ENCODE measurements at places on chromosomes 11 and 22.

DNA sequence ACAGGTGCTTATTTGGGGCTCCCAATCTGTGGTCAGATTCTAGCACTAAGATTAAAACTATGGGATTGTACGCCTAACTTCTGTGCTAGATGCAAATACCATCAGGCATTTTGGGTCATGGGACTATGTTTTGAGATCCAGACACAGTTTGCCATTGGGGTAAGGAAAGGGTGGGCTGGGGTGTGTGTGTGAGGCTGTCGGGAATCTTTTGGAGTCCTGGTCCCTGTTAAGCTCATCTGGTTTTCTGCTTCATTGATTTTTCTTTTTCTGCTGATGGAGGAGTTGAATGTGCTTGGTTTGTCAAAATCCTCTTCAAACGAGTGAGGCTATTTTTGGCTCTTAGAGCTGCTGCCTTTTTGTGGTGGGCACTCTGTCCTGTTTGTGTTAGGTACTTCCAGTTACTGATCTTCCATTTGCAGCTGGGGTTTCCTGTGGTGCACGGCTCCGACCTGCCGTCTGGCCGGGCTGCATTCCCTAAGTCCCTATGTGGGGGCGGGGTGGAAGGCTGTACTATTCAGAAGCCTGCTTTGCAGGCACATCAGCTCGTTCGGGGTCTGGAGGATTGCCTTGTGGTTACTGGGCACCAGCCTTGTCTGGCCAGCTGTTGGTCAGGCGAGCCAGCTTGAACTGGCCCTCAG, 2.9 kb downstream of the BCR start:
- DNase-seq: peak; percentile 46

- no peak for DNase-seq
These were observed 11.2 kb upstream of the MIAT start for GRCh38 chr22:26646158-26646557.

- peak; percentile 13 for DNase-seq
These were observed 60.7 kb downstream of the TTC17 start for GRCh38 chr11:43419460-43419859.

- DNase-seq: no peak
These were observed 130.6 kb downstream of the WNT11 start for GRCh38 chr11:76075716-76076115.

GRCh38 chr11:23311986-23312940, 452.0 kb upstream of the CCDC179 start:
- DNase-seq: no peak

DNA sequence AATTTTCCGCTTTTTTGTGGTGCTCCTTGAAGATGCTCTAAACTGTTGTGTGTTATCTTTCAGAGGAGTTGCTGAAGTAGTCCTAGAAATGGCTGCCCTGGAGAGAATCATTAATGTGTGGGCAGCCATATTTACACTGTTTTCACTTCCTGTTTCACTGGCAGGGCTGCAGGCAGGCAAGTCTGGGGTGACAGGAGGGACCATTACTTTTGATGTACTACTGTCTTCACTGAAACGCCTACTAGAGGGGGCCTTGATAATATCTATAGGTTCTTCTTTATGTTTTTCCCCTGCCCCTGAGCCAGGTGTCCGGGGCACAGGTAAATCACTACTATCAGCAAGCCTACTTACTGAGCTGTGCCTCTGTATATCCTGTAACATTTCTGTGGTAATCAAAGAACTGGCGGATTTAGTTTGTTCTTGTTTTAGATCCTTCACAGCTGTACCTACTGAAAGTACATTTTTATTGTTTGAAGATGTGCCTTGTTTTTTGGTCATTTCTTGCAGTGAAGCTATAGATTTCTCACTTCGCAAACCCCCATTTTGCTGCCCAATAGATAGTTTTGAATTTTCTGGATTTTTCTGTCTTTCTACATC, 39.7 kb downstream of the ACAT1 start:
- DNase-seq: no peak

- DNase-seq: peak; percentile 59
These were observed 75.4 kb downstream of the GAB4 start for GRCh38 chr22:16932577-16932976.

DNA sequence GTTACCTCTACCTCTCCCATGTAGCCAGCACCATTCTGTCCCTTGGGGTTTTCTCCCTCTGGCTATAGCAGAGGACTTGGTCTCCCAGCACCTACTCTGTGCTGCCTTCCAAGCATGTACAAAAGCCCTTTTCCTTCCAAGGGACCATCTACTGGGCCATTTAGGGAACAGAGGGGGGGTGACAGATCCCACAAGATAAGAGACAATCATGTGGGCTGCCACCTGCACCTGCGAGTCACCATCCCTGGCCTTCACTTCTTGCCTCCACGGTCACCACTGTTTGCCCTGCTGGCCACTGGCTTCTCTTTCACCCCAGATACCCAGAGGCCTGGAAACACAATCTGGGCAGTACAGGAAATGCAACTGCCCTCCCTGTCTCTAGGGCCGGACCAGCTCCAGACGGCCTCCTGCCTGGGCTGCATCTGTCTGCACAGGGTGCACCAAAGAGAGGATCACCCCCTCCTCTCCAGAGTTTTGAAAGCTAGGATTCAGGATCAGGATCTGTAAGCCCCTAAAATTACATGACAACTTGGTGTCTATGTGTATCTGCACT, 160.8 kb upstream of the NECTIN1 start:
- DNase-seq: no peak

GRCh38 chr11:111456086-111456858, 55.9 kb downstream of the BTG4 start:
- DNase-seq: no peak

- no peak for DNase-seq
These were observed 1.1 kb upstream of the LBHD1 start for GRCh38 chr11:62673196-62673525.

DNA sequence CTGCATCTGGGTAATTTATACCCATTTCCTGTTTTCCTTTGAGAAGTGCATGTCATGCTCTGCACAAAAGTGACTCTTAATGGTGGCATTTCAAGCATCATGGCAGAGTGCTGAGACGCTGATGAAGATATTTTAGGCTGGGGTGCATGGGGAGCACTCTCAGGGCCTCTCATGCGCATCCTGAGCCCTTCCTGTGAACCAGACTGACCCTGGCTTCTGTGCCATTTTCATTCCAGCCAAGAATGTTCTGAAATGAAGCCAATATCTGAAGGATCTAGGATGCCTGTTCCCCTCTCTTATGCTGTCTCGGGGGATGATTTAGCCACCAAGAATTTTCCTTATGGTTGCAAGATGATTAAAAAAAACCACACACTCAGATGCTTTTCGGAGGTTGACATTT, 61.5 kb downstream of the MIAT start:
- DNase-seq: no peak

- DNase-seq: no peak
These were observed 27.9 kb downstream of the SLC25A17 start for GRCh38 chr22:40791241-40791640.

GRCh38 chr22:41405588-41405987, 23.8 kb downstream of the TEF start:
- no peak for DNase-seq

DNA sequence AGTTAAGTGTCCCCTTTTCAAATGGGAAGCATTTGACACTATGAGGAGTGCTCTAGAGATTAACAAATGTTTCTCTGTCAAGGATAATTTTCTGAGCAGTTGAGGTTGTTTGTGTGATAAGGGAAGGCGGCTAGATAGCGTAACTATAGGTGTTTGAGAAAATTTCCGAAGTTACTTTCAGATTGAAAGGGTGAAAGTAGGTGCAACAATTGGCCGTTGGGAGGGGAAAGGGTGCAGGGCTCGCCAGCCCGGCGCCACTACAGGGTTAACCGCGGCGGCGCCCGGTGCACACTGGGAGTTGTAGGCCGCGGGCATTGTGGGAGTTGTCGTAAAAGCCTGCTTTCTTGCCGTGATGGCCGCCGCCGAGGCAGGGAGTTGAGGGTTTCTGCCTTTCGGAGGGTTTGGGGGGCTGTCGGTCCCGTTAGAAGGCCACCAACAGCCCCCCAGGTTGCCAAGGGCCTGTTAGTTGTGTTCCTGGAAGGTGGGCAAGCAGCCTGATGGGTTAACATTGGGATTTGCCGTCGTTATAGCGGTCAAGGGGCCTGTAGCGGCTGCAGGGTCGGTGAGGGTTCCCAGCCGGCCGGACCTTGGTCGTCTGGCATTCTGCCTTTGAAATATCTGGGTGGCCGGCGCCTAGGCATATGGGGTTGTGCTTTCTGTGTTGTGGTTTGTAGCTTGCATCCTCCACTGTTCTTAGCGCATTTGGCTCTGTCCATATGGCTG, 36.5 kb upstream of the HSD17B12 start:
- DNase-seq: peak; percentile 92

Data from SHP77 (cell line).